ENCODE measurements at places on chromosomes 2 and 18. TPM values are rescaled to one million over a fixed set of nuclear protein-coding genes. Genes with fewer than 3 reads are reported as not detected.

ZRANB3 gene
- 2.8 TPM for total RNA-seq

SCN1A gene
- total RNA-seq: not detected

SERPINB10 gene
- total RNA-seq: not detected

ALPG gene
- not detected for total RNA-seq

RGPD3 gene
- total RNA-seq: 1.3 TPM

C1QL2 gene
- total RNA-seq: not detected

CD207 gene
- total RNA-seq: not detected

CAPN14 gene
- not detected for total RNA-seq

KIF1A gene
- not detected for total RNA-seq

RAB6D gene
- total RNA-seq: not detected

CCDC121 gene
- total RNA-seq: 2.5 TPM

SERPINB4 gene
- total RNA-seq: not detected

MAP3K19 gene
- total RNA-seq: not detected

FOXI3 gene
- total RNA-seq: not detected

KCNS3 gene
- total RNA-seq: 5.9 TPM

KCNF1 gene
- total RNA-seq: not detected

ADNP2 gene
- 11.9 TPM for total RNA-seq

DAW1 gene
- 0.68 TPM for total RNA-seq

MIB1 gene
- 38.5 TPM for total RNA-seq

ELOA2 gene
- total RNA-seq: not detected

TMEM17 gene
- total RNA-seq: 4.4 TPM

CSRNP3 gene
- total RNA-seq: 2.4 TPM

All from subcutaneous adipose tissue (tissue), 4 donors.